Endodermal cell (in vitro differentiated cells): ENCODE measurements at places on chromosomes 5 and 9.

- no peak for DNase-seq
Measured at GRCh38 chr9:19771446-19771845, 17.4 kb downstream of the SLC24A2 start.

DNA sequence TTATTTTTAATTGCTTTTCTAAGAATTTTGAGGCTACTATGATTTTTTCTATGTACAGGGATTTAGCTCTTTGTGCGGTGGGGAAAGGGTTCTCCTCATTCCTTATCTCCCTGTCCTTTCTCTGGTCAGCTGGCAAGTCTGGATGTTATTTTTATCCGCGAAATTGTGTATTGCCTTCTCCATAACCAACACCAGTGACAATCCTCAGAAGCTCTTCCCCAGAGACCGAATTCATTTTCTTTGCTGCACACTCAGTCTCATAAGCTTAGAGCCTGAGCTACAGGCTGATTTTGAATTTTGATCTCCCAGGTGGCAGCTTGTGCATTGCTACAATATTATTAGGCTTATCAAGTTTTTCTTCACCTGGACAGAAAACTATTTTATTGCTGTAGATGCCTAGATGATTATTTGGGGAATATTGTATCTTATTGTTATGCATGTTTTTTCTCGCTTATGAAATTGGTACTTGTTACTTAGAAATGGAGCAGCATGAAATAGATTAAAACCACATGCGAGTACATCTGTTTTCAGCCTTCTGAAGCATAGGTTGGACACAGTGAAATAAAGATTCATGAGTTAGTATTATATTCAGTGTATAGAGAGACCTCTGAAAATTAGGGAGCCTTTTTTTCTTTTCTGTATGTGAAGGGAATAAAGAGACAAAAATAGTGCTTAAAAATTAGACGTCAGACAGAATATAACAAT is 27.3 kb downstream of the CPEB4 start:
- DNase-seq = no peak

DNA sequence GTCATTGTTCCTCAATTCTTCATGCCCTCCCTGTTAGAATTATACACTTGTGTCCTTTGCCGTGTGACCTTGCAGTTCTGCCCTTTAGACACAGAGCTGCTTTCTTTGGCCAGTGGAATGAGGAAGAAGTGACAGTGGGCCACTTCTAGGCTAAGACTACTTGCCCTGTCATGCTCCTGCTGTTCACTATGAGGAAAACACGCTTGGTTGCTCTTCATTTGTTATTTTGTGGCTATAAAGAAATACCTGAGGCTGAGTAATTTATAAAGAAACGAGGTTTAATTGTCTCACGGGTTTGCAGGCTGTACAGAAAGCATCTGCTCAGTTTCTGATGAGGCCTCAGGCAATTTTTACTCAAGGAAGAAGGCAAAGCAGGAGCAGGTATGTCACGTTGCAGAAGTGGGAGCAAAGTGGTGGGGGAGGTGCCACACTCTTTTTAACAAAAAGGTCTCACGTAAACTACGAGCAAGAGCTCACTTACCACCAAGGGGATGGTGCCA is 279.1 kb upstream of the DMAC1 start:
- no peak for DNase-seq

- no peak for DNase-seq
Measured at GRCh38 chr5:72723581-72723980, 92.9 kb upstream of the TNPO1 start.

DNA sequence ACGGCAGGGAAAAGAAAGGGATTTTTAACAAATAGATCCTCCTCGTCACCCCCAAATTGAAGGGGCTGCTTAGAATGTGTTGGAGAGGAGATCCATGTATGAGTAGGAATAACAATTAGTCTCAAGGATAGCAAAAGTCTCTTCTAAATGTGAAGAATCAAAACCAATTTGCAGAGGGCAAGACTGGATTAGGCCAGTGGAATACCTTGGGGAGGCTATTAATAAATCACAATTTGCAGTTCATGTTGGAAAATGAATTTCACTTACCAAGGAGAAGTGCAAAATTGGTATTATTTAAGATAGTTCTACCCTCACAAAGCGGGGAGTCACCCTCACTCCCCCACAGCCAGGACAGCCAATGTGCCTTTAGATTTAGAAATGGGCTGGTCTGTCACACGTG is 299.8 kb upstream of the SLC30A5 start:
- no peak for DNase-seq

DNA sequence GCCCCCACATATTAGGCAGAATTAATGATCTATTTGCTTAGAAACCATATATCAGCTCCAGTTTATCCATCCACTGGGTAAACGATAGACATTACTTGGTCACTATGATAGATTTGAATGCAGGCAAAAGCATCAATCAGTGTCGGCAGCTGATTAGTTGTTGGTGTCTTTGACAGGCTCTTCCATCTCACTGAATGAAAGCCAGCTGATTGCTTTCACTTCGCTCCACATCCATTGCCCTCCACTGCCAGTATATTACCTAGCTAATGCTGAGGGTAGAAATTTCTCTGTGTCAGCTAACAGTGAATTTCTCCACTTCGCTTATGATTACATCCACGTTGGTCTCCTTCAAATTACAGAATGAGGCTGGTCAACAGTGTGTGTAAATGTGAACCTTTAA is 821.3 kb upstream of the TYRP1 start:
- DNase-seq = no peak
